ENCODE measurements at places on chromosomes 16 and 17. TPM values are rescaled to one million over a fixed set of nuclear protein-coding genes. Genes with fewer than 3 reads are reported as not detected.

PDILT gene
- not detected for total RNA-seq

DNA sequence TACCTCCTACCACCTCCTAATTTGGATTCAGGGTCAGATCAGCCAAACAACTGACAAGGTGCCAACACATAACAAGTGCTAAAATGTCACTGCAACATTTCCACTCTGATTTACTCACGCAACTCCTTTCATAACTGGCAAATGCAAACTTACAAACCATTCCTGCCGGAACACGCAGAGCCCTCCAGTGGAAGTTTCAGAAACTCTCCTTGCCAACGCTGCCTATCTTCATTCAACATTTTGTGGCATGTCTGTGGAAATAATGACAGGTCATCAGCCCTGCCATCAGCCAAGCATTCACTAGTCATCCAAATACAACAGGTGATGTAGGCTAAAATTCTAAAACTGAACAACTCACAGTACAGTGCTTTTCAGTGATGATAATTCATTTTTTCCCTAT lies 37.7 kb upstream of the OR3A1 start:
- DNase-seq = no peak

GRCh38 chr17:69593716-69594115 lies 179.2 kb downstream of the MAP2K6 start:
- DNase-seq = no peak

GRCh38 chr16:566475-567372 lies at the start of gene NHLRC4:
Gene NHLRC4 (plus strand): TSS chr16:567005. CDS start chr16:568048, 1,043 bp downstream.
- DNase-seq = no peak

DNA sequence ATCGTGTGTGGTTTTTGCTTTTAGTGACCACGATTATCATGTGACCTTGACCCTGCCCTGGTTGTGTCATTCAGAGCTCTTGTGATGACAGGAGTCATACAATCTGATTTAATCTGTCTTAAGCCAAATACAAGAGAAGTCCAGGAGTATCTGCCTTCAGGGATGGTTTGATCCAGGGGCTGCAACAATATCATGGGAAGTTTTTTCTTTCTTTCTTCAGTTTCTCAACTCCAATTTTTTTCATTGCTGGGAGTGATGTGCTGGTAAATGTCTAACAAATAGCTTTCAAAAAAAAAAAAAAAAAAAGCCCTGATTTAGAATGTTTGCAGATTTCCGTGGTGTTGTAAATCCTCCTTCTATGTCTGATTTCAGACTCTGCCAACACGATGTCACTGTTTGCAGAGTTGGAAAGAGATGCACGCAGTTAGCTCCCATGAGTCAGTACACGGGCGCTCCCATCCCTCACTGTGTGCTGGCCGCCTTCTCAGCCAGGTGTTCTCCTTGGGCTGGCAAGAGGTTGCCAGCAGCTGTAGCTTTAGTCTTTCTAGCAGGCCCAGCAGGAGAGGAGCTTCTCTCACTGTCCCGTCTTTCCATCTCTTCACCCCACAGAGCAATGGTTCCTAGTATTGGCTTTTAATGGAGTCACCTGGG lies 229.7 kb downstream of the SNX29 start:
- no peak for DNase-seq

PPM1E gene
- not detected for total RNA-seq

DNA sequence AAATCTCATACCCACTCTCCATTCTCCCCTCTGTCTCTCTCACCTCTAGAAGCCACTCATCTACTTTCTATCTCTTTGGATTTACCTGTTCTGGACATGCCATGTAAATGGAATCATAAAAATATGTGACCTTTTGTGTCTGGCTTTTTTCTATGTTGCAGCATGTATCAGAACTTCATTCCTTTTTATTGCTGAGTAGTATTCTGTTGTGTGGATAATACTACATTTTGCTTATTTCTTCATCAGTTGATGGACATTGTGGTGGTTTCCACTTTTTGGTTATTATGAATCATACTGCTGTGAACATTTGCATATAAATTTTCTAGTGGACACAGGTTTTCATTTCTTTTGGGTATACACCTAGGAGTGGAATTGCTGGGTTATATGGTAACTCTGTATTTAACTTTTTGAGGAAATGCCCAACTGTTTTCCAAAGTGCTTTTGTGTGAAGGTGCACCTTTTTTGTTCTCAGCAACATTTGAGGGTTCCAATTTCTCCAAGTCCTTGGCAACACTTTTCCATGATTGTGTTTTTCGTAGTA lies 18.2 kb downstream of the MRTFB start:
- no peak for DNase-seq

KIF19 gene
- total RNA-seq = not detected

KRT12 gene
- total RNA-seq = not detected

G6PC1 gene
- not detected for total RNA-seq

PPY gene
- not detected for total RNA-seq

- no peak for DNase-seq
Measured at GRCh38 chr16:86122681-86123342, 223.8 kb downstream of the IRF8 start.

DNA sequence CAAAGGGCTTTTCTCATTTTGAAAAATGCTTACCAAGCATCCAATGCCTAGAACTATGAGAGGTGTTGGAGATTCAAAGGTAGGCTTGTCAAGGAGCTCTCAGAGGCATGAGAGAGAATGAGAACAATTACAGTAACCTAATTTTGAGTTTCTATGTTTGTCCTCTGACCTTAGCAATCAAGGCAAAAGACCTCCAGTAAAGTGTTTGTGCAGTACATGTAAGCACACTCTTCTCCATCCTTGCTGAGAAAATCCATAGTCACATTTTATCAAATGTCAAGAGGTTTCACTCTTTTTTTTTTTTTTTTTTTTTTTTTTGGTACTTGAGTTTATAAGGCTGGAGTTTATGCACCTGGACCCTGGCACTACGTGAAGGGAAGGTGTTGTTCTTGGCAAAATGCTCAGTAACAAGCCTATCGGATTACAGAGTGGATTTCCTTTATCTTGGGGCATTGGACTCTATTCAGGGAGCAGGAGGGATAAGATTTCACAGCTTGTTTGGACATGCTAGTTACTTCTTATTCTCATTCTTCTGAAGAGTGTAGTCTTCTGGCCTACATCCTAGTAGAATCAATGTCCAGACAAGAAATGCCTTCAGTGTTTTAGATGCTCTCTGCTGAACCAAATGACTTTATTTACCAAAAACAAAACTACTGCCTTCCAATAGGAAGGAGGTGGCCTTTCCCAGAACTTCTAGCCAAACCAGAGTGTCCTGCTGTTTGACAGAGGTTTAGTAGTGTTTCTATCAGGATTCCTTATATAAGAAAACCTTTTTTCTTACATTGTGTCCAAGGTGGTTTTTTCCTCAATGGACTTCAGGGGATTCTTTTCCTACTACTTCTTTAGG lies 21.9 kb downstream of the KCNJ2 start:
- DNase-seq = no peak

FOXF1 gene
- 2.1 TPM for total RNA-seq

DNA sequence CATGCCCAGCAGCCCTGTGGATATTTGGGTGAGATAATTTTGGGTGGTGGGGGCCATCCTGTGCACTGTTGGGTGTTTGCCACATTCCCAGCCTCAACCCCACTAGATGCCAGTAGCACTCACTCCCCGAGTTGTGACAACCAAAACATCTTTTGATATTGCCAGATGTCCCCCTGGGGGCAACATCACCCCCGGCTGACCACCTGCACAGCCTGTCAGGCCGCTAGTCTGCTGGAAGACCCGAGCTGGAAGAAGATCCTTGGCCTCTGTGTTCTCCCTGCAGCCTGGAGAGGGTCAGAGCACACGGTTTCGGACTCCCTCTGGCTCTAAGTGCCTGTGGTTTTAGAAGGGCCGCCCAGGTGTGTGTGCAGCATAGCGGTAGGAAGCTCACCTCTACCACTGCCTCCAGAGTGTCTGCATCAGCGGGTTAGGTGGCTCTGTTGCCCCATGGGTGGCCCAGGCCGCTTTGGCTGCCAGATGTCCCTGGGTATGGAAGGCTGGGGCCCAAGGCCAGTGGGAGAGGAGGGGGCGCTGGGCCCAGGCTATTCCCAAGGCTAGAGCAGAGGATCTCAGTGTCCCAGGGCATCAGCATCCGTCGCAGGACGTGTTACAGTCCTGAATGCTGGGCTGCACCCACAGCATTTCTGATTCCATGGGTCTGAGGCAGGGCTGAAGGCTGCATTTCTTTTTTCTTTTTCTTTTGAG lies 195.8 kb upstream of the GSE1 start:
- DNase-seq = no peak

GRCh38 chr16:56519459-56520250 lies at the start of gene BBS2:
Gene BBS2 (minus strand): TSS chr16:56520024. CDS start chr16:56519862, 162 bp downstream.
- peak; percentile 79 for DNase-seq

GRCh38 chr17:7484919-7485377 lies 782 bp downstream of the POLR2A start:
- no peak for DNase-seq

GRCh38 chr16:48607056-48607825 lies 2.7 kb downstream of the N4BP1 start:
- no peak for DNase-seq

DNA sequence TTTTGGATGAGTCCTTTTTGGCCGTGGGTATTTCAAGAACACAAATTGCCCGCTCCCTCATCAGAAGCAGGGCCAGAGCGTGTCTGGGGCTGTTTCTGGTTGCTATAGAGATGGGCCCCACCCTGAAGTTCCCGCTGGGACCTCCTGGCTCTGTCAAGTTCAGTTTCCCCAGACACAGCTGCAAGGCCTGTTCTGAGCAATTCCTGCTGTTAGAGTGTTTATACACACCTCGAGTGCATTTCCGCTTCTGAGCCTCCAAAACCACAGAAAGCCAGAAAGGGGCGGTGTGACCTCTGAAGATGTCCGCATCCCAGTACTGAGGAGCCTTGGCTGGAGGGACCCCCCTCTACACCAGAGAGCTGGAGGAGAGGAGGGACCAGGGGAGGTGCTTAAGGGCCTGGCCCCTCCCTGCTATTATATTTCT lies 9.3 kb upstream of the WBP2 start:
- no peak for DNase-seq

DNA sequence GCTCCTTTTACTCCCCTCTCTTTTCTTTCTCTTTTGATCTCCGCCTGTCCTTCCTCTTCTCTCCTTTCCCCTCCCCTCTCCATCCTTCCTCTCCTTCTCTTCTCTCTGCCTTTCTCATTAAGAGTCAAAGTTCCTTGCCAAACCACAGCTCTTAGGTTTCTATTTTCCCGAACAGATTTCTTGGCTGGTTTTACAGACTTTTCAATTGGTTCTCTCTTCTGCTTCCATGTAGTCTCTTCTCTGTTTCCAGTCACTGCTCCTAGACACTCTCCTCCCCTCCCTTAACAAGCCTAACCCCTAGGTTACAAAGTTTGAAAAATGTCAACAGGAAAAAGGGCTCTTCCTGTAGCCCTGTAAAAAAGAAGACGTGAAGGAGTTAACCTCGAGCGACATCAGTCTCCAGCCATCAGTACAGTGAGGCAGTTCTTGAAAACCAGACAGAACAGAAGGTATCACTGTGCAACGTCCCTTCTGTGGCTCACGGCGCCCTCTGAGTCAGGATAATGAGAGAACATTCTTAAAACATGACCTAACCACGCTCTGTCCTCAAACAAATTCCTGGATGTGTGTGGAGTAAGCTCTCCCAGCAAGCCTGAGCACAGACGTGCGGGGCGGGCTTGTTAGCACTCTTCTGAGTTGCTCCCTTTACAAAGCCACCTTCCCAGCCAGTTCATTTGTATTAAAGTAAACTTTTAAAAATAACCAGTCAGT lies 11.6 kb upstream of the MARCHF10 start:
- DNase-seq = peak; percentile 93

DNA sequence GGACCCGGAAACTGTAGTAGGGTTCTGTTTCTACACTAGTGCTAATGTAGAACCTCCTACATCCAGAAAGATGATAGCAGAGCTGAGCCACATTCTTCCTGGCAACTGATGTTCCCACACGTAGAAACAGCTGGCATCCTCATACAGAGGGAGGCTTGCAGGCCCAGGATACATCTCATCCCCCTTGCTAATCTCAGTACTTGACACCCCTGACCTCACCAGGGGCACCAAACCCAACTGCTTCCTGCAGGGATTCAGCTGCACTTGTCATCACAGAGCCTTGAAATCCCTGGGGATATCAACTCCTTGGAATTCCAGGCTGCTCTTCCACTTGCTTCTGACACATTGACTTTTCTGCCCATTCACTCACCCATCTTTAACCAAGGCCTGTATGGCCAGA lies 75.2 kb upstream of the HSBP1 start:
- no peak for DNase-seq

DNA sequence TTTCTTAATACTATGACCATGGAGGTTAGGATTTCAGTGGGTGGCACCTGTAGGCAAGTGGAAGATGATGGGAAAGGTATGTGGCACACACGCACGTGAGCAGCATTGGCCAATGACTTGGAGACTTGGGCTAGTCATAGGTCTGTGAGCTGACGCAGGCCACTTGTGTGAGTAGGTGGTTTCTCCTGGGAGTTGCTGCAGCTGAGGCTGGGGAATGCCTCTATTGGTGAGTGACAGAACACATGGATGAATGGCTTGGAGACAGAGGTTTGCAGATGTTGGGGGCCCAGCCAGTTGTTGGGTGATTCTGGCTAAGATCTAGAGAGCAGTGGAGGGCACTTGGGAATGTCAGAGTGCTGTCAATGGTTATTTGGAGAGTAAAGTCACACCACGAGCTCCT lies 64.1 kb downstream of the MARF1 start:
- DNase-seq = no peak

- DNase-seq = no peak
Measured at GRCh38 chr17:80270104-80270503, 9.5 kb downstream of the RNF213 start.

GRCh38 chr16:73047221-73047535 lies 750 bp downstream of the ZFHX3 start:
- no peak for DNase-seq

DNA sequence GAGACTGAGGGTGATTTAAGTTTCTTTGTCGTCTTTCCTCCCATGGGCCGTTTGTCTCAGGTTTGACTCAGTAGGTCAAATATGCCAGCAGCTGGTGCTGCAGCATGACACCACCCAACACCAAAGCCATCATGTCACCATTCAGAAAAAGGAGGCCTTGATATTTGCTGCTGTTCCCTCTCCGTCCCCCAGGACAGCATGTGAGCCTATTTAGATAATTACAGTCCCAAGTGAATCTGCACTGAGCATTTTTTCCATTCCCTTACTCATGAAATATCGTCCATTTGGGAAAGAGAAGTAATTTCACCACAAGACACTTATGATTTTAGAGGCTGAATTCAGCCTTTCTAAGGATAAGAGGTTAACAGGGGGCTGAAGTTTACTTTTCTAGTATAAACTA lies 62.2 kb upstream of the ADORA2B start:
- no peak for DNase-seq

ACSM5 gene
- 8.0 TPM for total RNA-seq

CUEDC1 gene
- 47.7 TPM for total RNA-seq

- DNase-seq = peak; percentile 73
Measured at GRCh38 chr17:6421700-6422604, 13.0 kb downstream of the AIPL1 start.

GRCh38 chr16:17070882-17071592 lies 399.7 kb downstream of the XYLT1 start:
- DNase-seq = peak; percentile 68

DNA sequence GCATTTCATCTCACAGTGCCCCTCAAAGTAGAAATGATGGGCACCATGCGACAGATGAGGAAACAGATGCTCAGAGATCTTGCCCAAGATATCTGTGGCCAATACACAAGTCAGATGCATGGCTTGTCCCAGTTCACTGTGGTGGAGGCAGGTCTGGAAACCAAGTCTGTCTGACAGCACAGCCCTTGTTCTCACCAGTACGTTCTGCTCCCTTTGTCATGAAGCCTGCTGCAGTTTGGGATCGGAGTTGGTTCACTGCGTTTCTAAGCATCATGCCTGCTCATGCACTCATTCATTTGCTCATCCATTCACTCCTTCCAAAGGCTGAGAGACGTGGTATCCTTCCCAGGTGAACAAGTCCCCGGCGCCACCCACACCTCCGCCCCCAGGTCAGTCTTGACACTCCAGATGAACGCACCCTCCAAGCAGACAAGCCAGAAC lies 27.2 kb upstream of the MEAK7 start:
- DNase-seq = peak; percentile 78
